Spleen (tissue), 13 donors: ENCODE measurements at places on chromosomes 3 and 15. TPM values are rescaled to one million over a fixed set of nuclear protein-coding genes. Genes with fewer than 3 reads are reported as not detected.

The REC114 gene
- not detected for total RNA-seq

The TTLL13 gene
- total RNA-seq: 0.14 TPM

DNA sequence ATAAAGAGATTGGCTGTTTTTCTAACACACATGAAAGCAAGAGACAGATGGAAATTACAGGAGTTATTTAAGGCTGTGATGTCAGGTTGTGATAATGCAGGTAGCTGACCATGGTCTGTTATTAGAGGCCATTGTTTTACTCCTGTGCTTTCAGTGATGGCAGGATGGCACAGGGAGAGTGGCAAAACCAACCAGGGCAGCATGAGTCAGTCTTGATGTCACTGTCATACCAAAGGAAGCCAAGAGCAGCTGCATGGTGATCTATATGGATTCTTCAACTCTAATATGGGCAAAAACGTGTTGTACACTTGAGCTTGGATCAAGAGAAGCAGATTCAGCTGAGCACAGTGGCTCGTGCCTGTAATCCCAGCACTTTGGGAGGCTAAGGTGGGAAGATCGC, 91.8 kb upstream of the LMOD3 start:
- no peak for DNase-seq
- H3K27me3 ChIP-seq: no peaks in the 10 kb centered on the region
- no peak overlapping the region for H3K27ac ChIP-seq
- no peaks in the 10 kb centered on the region for H3K4me1 ChIP-seq
- H3K4me3 ChIP-seq: no peak overlapping the region
- H3K36me3 ChIP-seq: peaks cover 7% of the 10 kb centered on the region

- no peaks in the 10 kb centered on the region for H3K27me3 ChIP-seq
- no peaks in the 10 kb centered on the region for H3K36me3 ChIP-seq
- no peak for DNase-seq
- no peaks in the 10 kb centered on the region for H3K4me1 ChIP-seq
- H3K4me3 ChIP-seq: no peak overlapping the region
- no peak overlapping the region for H3K27ac ChIP-seq
Observed at GRCh38 chr15:83598031-83598430, 55.9 kb upstream of the ADAMTSL3 start.

DNA sequence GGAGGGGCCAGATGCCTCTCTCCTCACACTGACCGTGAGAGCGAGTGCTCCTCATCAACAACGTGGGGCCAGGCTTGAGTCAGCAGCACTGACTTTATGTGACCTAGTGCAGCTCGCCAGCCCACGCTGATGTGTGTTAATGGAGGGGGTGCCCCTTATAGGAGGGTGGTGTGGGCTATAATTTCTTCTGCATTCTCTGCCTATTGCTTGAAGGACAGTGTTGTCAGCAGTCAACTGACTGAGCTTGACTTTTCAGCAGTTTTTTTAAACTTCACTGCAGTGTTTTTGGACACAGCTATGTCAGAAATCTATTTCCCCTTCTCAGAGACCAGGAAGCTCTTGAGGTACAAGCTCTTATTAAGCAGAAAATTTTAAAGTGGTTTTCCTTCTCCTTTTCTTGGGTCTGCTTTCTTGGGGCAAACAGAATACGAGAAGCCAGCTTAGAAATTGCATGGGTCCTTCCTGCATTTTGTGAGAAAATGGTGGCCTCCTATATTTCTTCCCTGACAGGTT, 304.8 kb upstream of the CTDSPL start:
- H3K27me3 ChIP-seq: no peaks in the 10 kb centered on the region
- H3K4me3 ChIP-seq: no peak overlapping the region
- H3K27ac ChIP-seq: peak overlapping the region; percentile 19
- peak; percentile 84 for DNase-seq
